ENCODE measurements at places on chromosomes 2 and 18.

GRCh38 chr2:172085460-172086159 is at the start of gene DLX1:
Gene DLX1 (plus strand): TSS chr2:172085507. CDS start chr2:172085678, 171 bp downstream.
- no peak for DNase-seq

GRCh38 chr2:99187011-99187410 is 6.0 kb downstream of the MRPL30 start:
- DNase-seq: no peak

DNA sequence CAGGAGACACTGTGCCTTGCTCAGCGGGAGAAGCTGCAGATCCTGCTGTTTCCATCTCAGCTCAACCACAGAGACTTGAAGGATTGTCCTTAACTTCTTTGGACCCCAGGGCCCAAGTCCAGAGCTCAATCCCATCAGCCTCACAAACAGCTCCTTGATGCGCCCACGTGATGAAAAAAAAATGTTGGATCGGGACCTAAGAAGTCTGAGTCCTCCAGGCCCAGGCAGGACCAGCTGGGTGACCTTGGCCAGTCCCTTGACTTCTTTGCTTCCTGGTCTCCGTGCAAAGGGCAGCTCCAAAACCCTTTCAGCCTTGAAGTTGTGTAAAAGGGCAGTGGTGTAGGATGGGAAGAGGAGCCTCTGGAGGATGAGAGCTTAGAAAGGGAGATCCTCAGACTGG is 175.5 kb downstream of the ZFP36L2 start:
- no peak for DNase-seq

DNA sequence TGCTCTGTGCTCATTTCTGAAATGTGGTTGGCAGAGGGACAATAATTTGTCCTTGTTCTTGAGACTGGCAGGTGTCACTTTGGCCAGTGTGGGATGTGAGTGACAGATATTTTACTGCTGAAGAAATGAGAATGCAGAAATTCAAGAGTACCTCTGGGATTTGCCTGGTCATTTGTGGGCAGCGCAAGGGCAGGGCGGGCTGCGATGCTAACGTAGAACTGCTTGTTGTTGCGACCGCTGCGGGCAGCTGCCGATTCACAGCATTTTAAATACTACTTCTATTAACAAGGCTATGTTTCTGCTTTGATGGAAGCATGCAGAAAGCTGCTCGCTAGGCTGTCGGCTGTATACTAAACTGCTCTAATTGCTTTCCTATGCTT is 268.6 kb downstream of the FIGN start:
- DNase-seq: no peak

DNA sequence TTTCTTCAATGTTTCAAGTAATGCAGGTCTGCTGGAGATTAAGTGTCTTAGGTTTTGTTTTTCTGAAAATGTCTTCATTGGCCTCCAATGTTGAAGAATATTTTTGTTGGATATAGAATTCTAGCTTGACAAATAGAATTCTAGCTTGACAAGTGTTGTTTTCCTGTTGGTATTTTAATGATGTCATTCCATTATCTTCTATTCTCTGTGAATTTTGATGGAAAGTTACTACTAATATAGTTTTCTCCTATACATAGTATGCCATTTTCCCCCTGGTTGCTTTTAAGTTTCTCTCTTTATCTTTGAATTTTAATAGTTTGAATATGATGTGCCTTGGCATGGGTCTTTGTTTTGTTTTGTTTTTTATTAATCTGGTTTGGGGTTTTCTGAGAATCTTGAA is 119.9 kb downstream of the RAPGEF4 start:
- DNase-seq: no peak

Measured in NCI-H1694 treated with DMSO at 0.1 percent for 48 hours (cell line).